Fibroblast of skin of abdomen (primary cell): ENCODE measurements at places on chromosomes 2 and 18.

DNA sequence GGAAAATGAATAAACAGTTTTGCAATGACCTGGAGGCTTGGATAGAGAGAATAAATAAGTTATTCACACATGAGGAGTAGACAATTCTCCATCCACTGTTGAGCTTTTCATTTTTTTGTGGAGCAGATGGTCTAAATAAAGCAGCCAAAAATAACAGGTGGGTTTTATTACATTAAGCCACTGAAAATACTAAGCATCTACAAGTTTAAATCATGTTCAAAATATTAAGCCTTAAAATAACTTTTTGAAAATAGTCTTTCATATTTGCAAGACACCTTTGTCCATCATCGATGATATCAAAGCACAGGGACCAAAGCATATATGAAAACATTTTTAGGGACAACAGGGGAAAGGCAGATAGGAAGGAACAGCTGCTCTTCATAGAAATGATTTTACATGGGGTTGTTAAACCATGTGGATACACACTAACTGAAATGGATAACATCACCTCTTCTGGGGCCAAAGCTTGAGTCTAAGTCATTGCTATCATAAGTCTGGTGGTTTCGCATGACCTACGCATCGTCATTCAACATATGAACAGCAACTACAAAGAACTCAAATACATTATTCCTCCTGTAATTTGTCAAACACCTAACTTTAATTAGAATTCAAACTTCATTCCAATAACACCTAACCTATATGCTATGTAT is 197.6 kb upstream of the CHST9 start:
- no peak for DNase-seq

DNA sequence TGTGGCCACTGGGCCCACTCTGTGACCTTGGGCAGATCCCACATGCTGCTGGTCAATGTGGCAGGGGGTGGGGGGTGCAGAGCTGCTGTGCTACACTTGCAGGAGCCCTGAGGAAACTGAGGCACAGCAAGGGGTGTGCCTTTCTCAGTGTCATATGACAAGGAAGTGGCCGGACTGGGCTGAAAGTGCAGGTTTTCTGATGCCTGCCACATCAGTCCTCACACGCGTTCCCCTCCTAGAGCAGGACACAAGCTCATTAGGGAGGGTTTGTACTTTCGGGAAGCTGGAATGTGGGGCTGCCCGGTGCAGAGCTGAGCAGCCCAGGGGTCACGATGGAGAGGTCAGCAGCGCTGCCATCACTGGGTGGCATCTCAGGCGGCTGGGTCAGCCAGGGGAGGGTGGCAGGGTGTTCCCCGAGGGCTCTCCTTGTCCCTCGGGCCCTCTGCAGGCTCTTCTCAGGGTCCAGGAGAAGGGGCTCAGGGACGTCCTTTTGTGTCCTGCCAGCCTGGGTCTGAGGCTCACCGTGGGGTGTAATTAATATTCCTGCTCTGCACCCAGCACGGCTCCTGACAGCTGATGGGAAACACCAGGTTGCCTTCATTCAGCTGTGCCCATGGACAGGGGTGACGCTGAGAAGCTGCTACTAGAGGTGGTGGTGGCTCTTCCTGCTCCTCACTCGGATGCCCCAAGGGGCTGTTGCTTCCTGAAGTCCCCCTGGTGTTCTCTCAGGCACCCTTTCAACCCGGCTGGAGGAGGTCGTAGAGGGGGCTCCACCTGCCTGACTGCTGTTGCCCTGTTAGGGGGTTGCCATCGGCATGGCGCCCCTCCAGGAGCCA is 62.1 kb upstream of the HDAC4 start:
- no peak for DNase-seq

- no peak for DNase-seq
These were observed 6.3 kb upstream of the HDAC4 start for GRCh38 chr2:239407112-239407511.

GRCh38 chr2:32948266-32948665 is 1.5 kb downstream of the LTBP1 start:
- DNase-seq: no peak

DNA sequence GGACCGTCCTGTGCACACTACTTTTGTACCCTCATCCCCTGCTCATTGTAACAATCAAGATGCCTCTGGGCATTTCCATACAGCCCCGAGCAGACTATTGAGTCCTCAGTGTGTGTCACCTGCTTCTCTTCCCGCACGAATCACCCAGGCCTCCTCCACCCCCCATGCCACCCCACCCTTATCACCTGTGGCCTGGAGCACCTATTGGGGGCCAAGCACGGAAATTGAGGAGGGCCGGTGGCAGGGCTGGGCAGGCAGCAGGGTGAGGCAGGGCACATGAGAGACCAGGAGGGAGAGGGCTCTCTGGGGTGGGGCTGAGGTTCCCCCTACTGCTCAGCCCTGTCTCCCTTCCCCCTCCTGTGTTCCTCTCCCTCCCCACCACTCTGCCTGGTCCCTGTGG is 4.3 kb upstream of the NIFK start:
- DNase-seq: no peak

- no peak for DNase-seq
These were observed 346.1 kb upstream of the KYNU start for GRCh38 chr2:142531377-142531776.

DNA sequence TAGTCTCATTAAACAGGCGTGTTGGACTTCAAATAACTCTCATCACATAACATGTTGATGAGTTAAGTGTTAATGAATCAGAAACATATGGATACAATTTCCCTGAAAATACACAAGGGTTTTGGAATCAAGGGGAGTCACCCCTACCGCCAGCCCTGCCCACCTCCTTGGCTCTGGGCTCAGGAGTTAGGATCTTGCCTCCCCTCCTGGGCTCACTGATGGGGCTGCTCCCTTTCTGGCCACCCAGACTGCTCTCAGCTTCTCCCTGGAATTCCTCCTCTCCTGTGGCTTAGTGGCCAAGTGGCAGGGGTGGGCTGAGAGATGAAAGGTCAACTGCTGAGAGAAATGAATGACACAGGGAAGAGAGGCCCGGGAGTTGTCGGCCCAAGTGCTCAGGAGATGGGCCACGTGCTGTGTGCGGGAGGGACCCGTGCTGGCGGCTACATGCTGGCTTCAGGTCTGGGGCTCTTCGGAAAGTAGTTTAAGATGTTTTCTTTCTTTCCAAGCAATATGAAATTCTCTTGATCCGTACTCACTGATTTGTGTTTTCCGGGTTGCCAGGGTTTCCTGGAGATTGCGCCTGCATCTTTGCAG is 55.8 kb upstream of the TNP1 start:
- DNase-seq: peak; percentile 23

GRCh38 chr2:208929139-208929864 is 494.5 kb upstream of the MAP2 start:
- peak; percentile 17 for DNase-seq
